ENCODE measurements at places on chromosomes 1 and 21.

GRCh38 chr1:57195436-57195941, 228.4 kb downstream of the DAB1 start:
- DNase-seq = no peak

DNA sequence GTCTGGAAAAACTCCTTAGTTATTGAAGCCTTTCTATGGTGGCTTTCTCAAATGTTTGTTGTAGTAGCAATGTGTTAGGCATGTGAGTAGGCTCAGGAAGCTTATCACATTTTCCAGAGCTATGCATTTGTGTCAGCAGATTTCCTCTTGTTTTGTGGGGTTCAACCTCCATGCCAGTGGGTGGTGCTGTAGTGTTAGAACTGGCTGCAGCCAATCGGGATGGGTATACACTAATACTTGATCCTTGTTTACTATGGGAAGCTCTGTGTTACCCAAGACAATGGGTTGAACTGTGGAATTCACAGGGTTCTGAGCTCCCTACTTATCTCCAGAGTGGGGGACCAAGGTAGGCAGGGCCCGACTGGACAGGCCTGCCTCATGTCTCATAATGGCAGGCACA, 348.5 kb upstream of the ADAMTS5 start:
- no peak for DNase-seq

- DNase-seq = peak; percentile 99
These were observed 155.5 kb downstream of the KCNH1 start for GRCh38 chr1:210978316-210978973.

GRCh38 chr1:114178936-114179335, 25.3 kb upstream of the SYT6 start:
- no peak for DNase-seq

- DNase-seq = no peak
These were observed 144.7 kb downstream of the NEGR1 start for GRCh38 chr1:72137656-72138055.

DNA sequence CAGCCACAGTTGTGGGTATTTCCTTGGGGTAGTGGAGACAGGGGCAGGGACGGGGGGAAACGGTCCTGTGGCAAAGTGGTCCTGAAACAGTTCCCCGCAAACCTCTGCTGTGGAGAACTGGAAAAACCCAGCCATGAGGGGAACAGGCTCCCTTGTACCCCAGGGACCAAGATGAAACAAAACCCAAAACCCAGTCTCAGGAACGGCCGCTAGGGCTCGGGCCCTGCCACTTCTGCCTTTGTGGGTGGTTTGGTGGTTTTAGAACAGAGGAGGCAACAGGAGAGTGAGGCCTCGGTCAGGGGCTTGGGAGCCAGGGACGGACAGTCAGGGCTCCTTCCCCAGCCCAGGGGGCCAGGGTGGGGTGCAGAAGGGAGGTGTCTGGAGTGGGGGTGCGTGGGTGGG, 24.8 kb upstream of the EDN2 start:
- no peak for DNase-seq

- DNase-seq = no peak
These were observed 8.5 kb downstream of the CLCA1 start for GRCh38 chr1:86477256-86477655.

- DNase-seq = no peak
These were observed 450.9 kb downstream of the MATN1 start for GRCh38 chr1:30272277-30273020.

DNA sequence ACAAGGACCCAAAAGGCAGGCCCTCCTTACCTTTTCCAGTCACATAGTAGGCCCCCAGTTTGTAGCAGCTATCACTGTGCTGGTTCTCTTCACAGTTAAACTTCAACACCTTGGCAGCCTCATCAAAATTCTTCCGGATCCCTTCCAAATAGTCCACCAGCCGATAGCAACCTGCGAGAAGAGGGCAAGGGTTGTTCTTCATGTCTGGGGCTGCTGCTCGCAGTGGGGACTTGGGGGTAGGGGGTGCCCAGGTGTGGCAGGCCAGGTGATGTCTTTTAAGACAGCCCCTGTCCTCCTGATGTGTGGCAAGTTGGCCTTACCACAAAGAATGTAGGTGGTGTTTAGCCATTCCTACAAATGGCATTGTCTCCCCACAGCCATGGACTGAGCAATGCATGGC, 5.5 kb downstream of the COA7 start:
- no peak for DNase-seq

DNA sequence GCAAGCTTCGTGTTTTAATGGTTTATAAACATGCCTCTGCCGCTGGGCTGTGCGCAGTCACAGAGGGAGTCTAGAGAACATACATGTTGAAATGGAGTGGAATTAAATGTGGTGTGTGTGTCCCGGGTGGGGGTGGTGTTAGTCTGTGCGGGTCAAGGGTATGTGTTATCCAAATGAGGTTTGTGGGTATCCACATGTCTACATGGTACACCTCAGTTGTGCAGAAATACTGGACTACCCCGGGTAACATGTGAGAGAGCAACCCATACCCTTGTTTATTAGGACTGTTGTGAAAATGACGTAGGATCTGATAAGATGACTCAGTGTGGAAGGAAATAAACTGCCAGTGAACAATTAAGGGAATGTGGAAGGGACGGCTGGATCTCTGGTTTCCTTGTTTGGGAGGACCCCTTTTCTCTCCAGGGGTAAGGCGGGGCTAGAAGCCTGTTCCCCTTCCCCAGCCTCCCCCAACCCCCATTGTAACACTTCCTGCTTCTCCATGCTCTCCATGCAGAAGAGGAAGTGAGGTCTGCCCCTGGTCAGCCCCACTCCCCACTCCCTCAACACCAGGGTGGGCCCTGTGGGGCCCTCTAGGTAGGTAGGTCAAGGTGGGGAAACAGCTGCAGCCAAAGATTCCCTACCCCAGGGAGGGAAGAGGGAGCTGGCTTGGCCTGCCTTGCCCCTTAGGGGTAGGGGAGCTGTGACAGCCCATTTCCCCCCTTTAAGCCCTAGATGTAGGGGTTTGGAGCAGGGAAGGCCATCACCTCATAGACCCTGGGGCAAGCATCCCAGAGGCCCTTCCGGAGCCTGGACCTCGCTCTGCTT, 690 bp downstream of the EPS8L3 start:
- DNase-seq = no peak

DNA sequence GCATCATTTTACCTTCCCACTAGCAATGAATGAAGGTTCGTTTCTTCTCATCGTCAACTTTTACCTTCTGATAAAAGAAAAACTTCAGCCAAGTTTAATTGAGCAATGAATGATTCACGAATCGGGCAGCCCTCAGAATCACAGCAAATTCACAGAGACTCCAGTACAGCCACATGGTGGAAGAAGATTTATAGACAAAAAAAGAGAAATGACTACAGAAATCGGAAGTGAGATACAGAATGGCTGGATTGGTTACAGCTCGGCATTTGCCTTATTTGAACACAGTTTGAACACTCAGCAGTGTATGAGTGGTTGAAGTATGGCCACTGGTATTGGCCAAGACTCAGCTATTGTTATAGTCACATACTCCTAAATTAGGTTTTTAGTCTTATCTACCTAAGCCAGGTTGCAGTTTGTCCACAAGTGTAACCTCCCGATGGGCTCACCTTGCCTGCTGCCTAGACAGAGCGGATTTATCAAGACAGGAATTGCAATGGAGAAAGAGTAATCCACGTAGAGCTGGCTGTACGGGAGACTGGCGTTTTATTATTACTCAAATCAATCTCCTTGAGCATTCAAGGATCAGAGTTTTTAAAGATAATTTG, 15.3 kb downstream of the AK4 start:
- DNase-seq = no peak

GRCh38 chr1:203369666-203370065, 18.7 kb upstream of the FMOD start:
- no peak for DNase-seq

GRCh38 chr1:156493154-156493631, 7.4 kb downstream of the MEF2D start:
- no peak for DNase-seq

- no peak for DNase-seq
These were observed 130.3 kb upstream of the DPYD start for GRCh38 chr1:98051065-98051675.

DNA sequence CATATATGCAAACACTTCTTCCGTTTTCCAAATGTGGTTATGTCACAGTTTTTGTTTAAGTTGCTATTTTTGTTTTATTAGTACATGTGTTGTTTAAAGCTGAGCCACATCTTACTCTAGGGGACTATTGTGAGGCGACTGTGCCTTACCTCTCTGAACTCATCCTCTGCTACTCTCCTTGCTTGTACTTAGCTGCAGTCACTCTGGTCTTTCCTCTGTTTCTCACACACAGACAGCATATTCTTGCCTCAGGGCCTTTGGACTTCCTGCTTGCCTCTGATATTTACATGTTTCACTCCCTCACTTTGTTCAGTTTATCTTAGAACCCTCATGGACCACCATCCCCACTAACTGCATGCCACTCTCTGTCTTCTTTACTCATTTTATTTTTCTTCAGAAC, 101.1 kb downstream of the MACF1 start:
- DNase-seq = no peak

GRCh38 chr1:107524301-107524700, 383.5 kb downstream of the NTNG1 start:
- no peak for DNase-seq

DNA sequence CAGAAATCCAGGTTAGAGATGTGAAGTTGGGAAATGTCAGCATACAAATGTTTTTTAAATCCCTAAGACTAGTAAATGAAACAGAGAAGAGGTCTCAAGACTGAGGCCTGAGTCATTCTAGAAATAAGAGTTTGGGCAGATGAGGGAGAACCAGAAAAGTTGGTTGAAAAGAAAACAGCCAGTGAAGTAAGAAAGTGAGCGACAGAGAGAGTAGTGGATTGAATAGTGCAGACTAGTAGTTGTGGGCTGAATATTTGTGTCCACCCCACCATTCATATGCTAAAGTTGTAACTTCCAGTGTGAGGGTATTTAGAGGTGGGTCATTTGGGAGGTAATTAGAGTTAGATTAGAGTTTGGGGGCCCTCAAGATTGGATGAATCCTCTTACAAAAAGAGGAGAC, 889.2 kb downstream of the TTLL7 start:
- DNase-seq = no peak

GRCh38 chr1:16983649-16984048, 3.2 kb upstream of the MFAP2 start:
- DNase-seq = no peak

- no peak for DNase-seq
These were observed 3.1 kb upstream of the MMP23B start for GRCh38 chr1:1628754-1629429.
